Effector CD8-positive, alpha-beta T cell (primary cell): ENCODE measurements at places on chromosomes 12 and 14.

DNA sequence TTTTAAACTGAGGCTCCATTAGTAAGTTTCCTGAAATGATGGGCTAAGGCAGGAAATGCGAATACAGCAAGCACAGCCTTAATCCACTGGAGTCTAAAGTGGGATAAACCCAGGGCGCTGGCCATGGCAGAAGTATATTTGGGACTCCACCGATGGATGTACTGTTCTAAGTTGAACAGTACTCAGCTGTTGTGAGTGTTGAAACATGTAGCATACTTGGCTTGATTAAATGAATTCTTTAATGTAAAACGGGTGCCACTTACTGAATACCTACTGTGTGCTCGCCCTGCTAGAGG lies 996 bp downstream of the SSPN start:
- DNase-seq: no peak

GRCh38 chr12:52217223-52217622 lies 15.8 kb upstream of the KRT7 start:
- no peak for DNase-seq

DNA sequence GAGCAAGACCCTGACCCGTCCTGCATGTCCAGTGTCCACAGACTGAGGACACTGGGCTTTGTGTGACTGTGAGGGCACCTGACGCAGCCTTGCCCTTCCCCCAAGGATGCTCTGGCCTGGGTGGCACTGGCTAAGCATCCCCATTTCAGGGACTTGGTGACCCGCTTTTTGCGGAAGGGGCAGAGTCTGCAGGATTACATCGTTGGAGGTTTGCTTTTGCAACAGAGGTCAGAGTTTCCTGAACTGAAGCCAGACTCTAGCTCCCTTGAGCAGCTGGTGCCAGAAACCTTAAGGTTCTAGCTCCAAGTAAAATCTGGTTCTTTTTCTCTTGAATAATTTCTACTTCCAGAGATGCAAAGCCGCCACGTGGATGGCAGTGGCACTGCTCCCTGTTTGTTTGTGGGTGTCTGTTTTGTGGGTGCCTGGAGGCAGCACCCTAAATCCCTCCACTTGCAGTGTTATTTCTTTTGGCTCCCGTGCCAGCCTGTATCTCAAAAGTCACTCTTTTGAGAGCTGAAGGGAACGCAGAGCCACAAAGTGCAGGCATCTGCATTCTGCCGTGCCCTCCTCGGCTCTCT lies 184.7 kb downstream of the TSPAN9 start:
- DNase-seq: no peak

- DNase-seq: no peak
Measured at GRCh38 chr12:64890873-64891468, 66.5 kb downstream of the TBC1D30 start.

DNA sequence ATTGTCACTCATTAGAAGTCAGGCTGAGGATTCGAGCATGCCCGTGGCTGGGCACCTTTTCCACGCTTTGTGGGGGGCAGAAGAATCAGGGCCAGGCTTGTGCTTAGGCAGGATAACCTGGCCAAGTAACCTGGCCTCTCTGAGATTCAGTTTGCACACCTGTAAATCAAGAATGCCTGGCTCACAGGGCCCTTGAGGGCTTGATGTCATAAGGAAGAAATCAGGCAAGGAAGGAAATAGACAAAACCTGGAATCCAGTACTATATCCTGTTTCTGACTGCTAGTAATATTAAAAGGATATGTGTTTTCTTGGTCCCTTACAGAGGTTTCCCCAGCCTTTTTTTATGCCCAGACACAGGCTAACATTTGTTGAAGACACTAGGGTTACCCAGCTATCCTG lies 91.9 kb downstream of the SAMD4A start:
- no peak for DNase-seq

GRCh38 chr12:86117711-86118110 lies 138.5 kb downstream of the MGAT4C start:
- no peak for DNase-seq

DNA sequence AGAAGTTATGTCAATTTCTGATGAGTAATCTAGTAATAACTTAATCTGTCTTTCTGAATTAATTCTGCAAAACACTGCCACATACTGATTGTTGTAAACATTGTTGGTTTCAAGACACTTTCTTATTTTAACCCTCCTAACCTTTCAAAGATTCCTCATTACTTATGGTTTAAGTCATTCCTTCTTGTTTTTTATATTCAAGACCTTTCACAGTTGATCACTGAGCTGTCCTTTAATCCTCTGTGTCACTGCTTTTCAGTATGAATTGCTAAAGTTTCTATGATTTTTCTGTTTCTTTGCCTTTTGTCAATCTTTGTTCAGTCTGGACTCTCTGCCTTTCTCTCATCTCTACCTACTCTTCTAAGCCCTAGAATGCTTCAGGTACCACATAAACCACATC lies 164.7 kb downstream of the RAD51B start:
- no peak for DNase-seq

DNA sequence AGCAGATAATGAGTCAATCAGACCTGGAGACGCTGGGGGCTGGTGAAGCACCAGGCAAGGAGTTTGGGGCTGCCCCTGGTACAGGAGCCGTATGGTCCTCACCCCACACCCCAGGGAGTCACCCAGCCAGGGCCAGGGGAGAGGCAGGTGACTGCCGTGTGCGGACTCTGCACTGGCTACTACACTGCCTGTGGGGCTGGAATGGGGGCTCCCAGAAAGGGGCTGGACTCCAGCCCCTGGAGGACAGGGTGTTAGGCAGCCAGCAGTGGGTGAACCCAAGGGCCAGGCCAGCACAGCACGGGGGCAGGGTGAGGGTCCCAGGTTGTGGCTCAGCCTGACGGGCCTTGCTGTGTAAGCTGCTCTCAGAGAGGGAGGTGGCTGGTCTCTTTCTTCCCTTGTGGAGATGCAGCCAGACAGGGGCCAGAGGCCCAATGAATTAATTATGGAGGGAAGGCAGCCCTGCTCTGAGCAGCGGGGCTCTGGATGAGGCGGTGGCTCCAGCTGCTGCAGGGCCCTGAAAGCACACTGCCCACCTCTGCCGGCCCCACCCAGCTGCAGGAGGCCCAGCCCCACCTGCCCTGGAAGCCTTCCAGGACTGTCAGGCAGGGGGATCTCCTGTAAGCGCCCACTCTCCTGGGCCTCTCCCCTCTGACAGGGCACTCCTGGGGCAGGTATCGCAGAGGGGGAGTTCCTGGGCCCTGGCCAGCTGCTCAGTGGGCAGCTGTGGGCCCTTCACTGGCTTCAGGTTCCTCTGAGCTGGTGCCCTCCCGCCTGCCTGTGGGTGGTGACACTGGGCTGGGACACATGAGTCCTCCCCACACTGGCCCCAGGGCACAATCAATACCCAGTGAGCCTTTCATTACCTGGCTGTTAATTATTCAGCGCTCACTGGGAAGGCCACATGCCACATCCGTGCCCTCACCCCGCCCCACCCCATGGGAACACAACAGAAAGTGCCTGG lies 142.5 kb upstream of the C14orf180 start:
- DNase-seq: no peak

DNA sequence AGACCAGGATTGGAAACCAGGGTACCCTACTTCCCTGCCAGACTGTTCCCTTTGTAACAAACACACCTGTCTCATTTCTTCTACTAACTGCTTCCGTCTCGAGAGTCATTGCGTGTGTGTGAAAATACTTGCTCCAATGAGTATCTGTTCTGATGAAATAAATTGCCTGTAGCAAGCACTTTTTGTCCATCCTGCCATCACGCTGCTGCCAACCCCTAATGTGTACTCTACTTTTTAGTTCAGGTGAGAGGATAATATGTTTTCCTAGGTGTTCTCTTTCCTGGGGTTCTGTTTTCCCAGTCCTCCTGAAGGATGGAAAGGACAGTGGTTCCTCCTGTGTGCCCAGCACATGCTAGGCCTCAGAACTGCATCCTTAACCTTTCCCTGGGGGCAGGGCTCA lies 1.0 kb downstream of the TUNAR start:
- DNase-seq: no peak

- DNase-seq: no peak
Measured at GRCh38 chr12:115088995-115089841, 405.2 kb upstream of the TBX3 start.

- no peak for DNase-seq
Measured at GRCh38 chr14:38225946-38226345, 18.2 kb downstream of the SSTR1 start.

DNA sequence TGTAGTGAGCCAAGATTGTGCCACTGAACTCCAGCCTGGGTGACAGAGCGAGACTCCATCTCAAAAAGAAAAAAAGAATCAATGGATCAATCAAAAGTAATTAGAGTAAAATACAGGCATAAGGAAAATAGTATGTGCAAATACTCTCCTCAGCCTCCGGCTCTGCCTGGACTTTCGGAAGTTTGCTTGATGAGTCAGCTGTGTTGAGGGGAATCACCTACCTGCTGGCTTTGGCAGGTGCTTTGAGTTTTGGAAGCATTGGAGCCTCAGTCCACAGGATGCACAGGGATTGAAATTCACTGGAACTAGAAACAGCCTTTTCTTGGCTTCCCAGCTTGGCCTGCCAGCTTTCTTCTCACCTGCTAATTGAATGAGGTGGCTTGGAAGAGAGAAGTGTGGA lies 268.2 kb downstream of the PCNX1 start:
- no peak for DNase-seq

- no peak for DNase-seq
Measured at GRCh38 chr12:70196811-70197281, 46.4 kb upstream of the CNOT2 start.

DNA sequence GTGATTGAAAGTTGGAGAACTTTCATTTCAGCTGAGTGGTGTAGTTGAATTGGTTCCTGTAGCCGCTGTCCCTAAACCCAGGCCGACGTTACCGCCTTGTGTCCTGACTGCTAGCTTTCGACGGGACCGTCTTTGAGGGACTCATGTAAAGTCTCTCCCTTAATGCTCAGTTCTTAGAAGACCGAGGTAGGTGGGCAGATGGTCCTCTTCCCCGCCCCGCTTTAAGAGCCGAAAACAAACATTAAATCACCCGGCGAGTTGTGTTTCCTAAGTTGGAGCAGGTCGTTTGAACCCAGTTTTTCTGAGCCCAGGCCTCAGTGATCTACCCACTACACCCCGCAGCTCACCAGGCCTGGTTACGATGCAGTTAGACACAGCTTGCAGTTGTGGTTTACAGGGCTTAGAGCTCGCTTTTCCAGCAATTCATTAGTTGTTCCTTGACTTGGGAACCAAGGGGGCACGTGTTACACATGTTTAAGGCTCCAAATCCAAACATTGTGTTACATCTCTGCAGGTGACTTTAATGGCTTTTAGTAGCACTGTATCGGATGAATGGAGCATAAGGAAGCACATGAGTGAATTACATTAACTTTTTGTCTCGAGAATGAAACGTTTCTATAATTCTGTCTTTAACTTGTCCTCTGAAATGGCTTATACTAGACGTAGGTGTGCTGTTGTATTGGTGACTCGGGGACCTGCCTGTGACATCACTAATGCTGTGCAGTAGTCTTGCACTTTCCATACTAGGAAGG lies 790 bp downstream of the NEDD1 start:
- DNase-seq: no peak

- no peak for DNase-seq
Measured at GRCh38 chr12:90829044-90829443, 125.9 kb downstream of the CCER1 start.

- DNase-seq: no peak
Measured at GRCh38 chr12:104738776-104739642, 219.1 kb downstream of the SLC41A2 start.
